Activated CD4-positive, alpha-beta T cell treated with anti-CD3 and anti-CD28 coated beads, Interleukin-2, amount 10 ng/mL, durations not matched to agents 7 days and 5 days (primary cell): ENCODE measurements at places on chromosomes 5 and 9. TPM values are rescaled to one million over a fixed set of nuclear protein-coding genes. Genes with fewer than 3 reads are reported as not detected.

The CCDC171 gene
- 1.3 TPM for total RNA-seq

The SLC34A3 gene
- not detected for total RNA-seq

The SOX30 gene
- total RNA-seq = 0.10 TPM

The NDST1 gene
- total RNA-seq = 0.71 TPM

The ZFP37 gene
- total RNA-seq = 0.52 TPM

The IL9 gene
- not detected for total RNA-seq

The CAVIN4 gene
- 0.12 TPM for total RNA-seq

The ADAMTS2 gene
- not detected for total RNA-seq

The SMIM33 gene
- 1.1 TPM for total RNA-seq

The DND1 gene
- total RNA-seq = 2.0 TPM

The SPAG8 gene
- total RNA-seq = 2.5 TPM

The PCDH1 gene
- total RNA-seq = not detected

The LECT2 gene
- total RNA-seq = not detected
